ENCODE measurements at places on chromosomes 3 and 15.

DNA sequence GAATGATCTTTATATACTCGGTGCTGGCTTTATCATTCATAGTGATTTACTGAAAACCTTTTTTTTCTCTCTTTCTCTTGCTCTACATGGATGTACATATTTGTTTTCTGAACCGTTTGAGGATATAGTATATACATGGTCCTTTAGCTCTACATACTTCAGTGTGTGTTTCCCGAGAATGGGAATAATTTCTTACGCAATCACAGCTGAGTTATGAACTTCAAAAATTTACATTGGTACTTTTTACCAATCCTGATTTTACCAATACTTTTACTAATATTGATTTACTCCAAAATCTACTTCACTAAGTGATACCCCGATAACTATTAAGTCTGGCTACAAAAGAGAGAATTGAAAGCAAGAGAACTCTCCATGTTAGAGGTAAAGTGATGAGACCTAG is 294.3 kb upstream of the ICE2 start:
- no peak for DNase-seq

GRCh38 chr3:36846406-36846805 is 82.1 kb upstream of the DCLK3 start:
- no peak for DNase-seq

GRCh38 chr3:16960125-16960524 is 75.4 kb downstream of the PLCL2 start:
- no peak for DNase-seq

DNA sequence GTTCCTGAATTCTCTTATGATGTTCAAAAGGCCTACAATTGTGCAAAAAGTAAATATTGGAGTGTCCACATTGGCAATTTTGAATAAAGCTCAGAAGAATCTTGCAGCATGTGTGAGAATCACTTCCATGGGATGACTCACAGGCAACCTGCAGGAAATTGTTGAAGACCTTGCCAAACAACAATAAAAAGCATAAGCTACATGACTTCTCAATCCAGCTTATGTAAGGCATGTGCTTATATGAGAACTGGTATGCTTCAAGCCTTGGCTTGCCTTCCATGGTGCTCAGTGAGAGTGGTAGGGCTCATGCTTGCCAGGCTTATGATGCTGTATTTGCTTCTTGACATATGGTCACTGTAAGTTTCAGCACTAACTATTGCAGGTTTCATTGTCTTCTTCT is 18.4 kb upstream of the BCHE start:
- DNase-seq: no peak

DNA sequence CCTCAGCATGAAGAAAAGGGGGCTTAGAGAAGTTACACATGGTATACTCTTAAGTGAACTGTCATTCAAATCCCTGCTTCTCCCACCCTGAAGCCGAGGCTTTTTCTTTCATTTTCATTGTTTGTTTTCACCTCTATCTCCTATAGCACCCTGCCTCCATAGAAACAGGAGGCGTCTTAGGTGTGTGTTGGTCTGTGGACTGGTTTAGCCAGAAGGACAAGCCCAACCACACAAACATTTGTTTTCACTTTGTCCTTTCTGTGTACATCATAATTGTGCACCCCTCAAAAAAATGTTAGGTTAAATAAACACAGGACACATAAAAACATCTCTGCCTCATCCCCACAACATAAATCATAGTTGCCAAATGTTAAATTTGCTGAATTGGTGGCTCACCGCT is 73.3 kb upstream of the UBE2E2 start:
- no peak for DNase-seq

GRCh38 chr3:142929109-142929508 is 34.4 kb downstream of the PAQR9 start:
- DNase-seq: peak; percentile 13

GRCh38 chr3:194928831-194929577 is 243.3 kb downstream of the FAM43A start:
- no peak for DNase-seq

GRCh38 chr3:101074518-101074917 is 81.3 kb upstream of the ABI3BP start:
- no peak for DNase-seq

DNA sequence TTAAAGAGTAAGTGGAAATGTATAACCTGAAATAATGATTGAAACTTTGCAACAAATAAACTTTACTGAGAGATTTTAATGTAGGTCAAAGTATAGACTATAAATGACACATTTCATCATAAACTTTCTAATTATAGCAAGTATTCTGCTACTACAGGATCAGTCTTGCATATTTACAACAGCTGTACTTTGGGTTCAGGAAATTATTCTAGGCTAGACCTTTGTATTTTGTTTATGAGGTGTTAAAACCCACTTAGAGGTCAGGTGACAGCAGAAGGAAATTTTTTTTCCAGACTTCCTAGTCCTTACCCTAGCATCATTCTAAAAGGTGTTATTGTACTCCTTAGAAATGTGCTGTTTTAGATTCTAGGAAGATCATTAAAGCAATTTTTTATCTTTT is 2.3 kb downstream of the RNF7 start:
- no peak for DNase-seq

DNA sequence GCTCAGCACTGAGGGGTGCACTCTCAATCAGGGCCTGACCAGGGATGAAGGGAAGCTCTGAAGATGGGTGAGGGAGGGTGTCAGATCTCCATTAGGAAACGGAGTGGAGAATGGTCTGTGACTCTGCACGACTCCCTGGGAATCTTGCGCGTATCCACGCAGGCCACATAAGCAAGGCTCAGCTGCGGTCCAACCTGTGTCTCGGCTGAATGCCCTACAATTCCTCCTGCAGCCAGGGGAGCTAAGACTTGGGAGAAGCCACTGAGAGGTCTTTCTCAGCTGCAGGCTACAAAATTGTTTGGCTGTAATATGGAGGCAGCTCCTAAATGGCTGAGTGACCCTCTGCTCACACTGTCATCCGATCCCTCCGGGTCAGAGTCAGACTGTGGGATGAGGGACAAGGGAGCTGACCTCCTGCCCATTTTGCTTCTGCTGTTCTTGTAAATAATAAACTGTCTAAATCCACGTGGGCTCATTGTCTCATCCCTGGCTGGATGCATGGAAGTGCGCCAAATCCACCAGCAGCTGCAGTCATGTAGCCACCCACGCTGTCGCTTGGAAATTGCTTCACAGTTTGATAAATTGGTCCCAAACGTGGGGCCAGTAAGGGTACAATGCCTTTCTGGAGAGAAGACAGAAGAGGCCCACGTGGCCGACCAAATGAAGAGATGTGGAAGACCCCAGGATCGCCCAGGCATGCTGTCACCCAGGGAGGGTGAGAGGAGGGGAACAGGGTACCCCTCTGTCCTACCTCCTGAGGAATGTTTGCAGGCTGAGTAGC is 30.5 kb downstream of the ALS2CL start:
- DNase-seq: no peak

GRCh38 chr3:196207833-196208607 is 3.2 kb downstream of the ZDHHC19 start:
- DNase-seq: no peak

DNA sequence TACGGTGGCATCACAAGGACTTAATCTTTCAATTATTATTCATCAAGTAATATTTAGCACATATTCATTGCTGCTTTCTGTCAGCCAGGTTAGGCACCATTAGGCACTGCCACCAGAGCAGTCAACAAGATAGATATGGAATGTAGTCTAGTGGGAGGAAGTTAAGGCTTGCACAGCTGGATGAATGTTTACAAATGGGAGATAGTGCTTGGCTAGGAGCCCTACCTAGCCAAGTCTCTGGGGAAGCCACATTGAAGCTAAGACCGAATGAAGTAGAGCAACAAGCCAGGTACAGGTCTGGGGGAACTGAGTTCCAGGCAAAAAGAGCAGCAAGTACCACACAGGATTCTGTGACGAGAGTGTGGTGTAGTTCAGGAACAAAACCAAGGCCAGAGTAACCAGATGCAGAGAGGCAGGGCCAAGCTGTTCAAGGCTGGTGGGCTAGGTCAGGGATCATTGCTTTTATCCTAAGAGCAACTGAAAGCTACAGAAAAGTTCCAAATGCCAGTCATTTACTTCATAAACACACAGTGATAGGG is 33.4 kb upstream of the SCAANT1 start:
- DNase-seq: no peak

DNA sequence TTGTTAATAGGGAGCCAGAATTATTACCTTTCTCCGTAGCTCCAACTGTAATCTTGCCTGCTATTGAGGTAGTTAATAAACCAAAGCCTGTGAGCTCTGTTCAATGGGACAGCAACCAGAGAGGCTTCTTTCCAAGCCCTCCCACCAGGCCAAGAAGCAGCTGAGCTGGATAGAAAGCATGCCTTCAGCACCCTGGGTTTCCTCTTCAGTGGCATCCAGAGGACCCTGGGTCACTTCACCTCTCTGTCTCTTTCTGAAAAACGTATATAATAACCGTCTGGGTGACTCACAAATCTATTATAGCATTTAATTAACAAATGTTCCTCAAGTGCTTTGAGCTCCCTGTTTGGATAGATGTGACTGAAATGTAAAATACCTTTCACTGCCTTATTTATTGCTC is 420.0 kb downstream of the LPP start:
- DNase-seq: no peak

DNA sequence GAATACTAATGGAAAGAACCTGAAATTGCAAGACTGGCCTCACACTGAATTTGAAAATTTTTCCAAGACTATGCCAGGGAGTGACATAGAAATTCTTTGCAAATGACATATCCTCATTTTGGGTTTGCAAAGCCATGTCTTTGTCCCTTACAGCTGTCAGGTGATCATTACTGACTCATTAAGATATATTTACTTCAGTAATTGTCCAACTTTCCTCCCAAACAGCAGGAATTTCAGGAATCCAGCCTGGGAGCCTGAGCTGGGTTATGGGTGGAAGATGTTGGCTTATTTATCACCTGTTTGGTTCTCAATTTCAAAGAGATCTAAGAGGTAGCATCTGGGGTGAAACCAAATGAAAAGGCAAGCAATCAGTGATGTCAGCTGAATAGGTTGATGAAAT is 111.6 kb upstream of the ACP3 start:
- DNase-seq: no peak

GRCh38 chr3:9878700-9879099 is 1.4 kb downstream of the CIDEC start:
- DNase-seq: no peak
